ENCODE measurements at places on chromosomes 4 and X.

DNA sequence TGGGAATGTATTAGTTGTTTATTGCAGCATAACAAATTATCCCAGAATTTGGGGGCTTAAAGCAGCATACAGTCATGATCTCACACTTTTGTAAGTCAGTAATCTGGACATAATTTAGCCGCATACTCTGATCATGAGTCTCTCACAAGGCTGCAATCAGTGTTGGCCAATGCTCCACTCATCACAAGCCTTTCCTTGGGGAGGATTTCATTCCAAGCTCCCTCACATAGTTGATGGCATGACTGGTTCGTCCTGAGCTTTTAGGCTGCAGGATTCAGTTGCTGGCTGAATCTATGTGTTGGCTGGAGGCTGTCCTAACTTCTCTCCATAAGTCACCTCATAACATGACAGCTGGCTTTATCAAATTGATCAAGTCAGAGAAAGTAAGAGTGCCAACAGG, 1568.6 kb upstream of the PCDH7 start:
- DNase-seq: no peak

- DNase-seq: no peak
Measured at GRCh38 chr4:158534727-158535126, 13.0 kb downstream of the RXFP1 start.

DNA sequence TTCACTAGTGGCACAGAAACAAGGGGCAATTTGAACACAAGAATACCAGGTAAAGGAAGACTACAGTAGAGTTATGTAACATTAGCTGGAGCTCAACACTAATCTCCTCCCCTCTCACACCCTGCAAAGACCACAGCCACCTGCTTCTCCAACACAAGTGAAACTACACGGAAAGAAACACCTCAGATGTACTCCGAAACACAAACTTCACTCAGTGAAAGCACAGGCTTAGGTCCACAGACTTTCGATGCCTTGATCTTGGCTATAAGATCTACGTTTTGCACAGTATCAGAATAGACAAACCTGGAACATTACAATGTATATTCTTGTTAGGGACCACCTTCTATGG, 7.6 kb downstream of the ACSL1 start:
- no peak for DNase-seq

DNA sequence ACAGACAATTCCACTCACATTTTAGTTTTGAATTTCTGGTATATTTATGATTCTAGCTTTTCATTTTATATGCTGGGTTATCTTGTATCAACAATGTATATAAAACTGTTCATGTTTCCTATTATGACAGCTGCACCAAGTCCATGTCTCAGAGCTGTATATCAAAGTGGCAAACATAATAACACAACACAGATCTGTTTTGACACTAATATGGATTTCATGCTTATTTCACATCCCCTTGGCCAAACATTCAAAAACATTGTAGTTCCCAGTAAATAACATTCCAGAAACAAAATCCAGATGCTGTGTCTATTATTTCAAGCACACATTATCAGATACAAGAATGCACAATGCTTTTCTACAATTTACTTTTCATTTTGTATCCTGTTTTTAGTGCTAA, 380.6 kb upstream of the MAGEB2 start:
- DNase-seq: no peak

DNA sequence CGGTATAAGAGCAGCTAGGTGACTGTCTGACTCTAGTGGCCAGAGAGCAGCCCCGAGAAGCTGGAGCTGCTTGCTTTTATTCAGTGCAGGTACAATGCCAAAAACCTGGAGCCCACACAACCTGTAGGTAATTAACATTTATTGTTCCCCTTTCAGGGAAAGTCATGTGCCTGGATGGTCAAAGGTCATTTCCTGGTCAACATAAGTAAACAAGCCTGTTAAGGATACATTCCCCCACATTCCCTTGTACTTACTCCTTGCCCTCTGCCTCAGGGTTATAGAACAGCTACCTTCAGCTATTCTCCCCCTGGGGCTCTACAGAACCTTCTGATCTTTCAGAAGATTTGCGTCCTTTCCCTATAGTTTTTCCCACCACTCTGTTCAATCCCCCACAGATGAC, 253.4 kb downstream of the TMA16 start:
- no peak for DNase-seq

DNA sequence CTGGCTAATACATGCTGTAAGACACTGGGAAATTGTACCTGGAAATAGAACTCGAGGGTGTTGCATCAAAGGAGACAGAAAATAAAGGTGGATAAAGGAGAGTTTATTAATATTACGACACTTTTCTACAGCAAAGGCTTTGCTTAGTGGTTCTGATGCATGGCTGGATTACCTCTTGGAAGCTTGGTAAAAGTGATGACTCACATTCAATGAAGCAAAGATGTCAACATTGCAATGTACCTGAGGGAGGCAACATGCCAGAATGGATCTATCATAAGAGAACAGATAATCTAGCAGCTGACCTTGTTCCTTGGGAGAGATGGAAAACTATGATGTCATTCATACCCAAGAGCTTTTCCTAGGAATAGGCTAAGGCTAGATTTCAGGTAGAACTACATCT, 735.1 kb upstream of the DIAPH2 start:
- DNase-seq: no peak

DNA sequence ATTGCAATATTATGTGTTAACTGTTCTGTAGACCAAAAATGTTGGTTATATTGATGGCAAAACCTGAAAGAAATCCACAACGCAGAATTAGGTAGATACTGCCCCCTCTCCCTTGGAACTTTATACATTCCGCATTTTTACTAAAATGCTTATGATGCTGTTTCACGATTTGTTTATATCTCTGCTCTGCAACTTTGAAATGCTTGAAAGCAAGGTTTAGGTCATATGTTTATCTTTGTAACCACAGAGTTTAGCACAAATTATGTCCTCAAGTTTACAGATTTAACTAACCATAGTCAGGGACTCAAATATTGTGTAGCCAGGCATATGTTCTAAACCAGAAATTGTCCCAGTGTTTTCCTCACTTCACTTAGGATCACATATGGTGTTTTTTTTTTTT, 66.1 kb upstream of the H2AZ1 start:
- no peak for DNase-seq

- DNase-seq: no peak
Measured at GRCh38 chr4:46986922-46987638, 6.3 kb downstream of the GABRA4 start.

DNA sequence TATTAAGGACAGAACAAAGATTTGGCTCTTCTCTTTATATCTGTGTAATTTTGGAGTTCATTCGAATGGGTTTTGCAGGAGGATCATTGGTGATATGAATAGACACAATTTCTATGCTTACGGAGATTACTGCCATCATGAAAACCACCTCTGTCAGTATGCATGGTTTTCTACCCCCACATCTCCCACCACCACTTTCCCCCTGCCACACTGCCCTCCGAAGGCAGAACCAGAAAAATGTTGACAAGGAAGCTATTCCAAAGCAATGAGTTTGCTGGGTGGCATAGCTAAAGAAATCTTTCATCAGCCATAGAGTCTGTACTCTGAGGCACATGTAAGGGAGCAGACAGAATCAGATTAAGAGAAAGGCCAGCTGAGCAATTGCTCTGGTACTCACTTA, 567.3 kb upstream of the ACTRT1 start:
- no peak for DNase-seq

DNA sequence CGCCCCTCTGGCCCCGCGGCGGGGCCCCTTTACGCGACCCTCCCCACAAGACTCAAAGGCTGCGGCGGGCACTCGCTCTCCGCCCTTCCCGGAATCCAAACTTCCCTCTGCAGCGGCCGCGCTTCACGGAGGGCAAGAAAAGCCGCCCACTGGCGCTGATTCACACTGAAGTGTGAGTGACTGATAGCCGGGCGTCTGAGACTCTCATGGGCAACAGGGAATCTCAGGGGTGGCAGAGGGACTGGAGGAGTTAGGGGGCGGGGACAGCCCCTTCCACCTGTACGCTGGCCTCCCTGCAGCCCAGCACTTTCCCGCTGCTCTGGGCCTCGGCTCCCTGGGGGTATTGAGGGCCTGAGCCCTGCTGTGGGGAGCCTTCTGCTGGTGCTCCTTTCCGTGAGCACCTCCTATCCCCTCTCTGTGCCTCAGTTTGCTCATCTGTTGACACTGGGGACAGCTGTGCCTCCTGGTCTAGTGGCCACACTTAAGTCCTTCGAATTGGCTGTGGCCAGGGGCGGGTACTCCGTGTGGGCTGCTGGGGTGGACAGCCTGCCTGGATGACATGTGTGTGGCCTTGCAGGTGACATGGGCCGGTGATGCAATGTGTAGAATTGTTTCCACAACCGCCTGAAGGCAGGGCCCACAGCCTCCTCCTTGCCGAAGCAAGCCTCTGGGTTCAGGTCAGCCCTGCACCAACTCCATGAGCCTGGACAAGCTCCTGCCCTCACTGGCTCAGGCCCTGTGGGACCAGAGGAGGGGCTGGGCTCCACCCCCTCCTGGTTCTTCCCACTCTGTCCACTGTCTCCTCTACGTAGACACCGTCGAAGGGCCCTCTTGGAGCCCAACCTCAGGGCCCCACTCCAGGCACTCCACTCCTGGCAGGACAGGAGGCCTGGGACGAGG, 951 bp downstream of the SH3BP2 start:
- DNase-seq: no peak

DNA sequence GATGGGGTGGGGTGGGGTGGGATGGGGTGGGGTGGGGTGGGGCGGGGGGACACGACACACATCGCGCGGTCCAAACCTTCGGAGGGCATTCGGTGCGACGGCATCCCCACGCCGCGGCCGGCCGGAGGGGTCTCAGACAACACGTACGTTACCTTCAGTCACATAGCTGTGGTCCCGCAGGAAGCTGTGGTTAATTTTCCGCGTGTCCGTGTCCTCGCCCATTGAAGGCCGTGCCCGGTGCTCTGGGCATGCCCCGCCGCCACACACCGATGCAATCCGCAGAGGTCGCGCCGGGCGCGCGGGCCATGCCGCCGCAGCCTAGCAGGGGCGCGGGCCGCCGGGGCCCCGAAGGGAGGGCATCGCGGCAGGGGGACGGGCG, 417 bp downstream of the PPP2R2C start:
- DNase-seq: no peak

GRCh38 chr4:111650146-111650545, 495.1 kb upstream of the FAM241A start:
- DNase-seq: no peak

DNA sequence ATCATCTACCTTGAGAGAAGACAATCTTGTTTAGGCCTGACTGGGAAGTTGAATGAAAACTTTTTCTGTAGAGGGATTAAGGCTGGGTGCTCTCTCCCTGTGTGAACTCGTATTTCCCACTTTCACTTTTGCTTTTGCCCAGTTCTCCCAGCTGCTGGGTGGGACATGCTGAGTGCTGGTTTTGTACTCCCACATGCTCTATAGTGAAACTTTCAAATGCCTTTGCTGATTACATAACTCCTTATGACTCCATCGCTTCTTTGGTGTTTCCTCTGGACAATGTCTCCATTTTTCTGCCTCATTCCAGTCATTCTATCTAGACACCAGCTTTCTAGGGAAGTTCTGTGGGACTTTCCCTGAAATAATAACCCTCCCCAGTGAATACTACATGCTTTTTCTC, 100.5 kb downstream of the CLNK start:
- no peak for DNase-seq

- no peak for DNase-seq
Measured at GRCh38 chr4:182765987-182766856, 151.0 kb downstream of the DCTD start.

GRCh38 chr4:140851032-140851636, 94.9 kb upstream of the TBC1D9 start:
- peak; percentile 56 for DNase-seq

DNA sequence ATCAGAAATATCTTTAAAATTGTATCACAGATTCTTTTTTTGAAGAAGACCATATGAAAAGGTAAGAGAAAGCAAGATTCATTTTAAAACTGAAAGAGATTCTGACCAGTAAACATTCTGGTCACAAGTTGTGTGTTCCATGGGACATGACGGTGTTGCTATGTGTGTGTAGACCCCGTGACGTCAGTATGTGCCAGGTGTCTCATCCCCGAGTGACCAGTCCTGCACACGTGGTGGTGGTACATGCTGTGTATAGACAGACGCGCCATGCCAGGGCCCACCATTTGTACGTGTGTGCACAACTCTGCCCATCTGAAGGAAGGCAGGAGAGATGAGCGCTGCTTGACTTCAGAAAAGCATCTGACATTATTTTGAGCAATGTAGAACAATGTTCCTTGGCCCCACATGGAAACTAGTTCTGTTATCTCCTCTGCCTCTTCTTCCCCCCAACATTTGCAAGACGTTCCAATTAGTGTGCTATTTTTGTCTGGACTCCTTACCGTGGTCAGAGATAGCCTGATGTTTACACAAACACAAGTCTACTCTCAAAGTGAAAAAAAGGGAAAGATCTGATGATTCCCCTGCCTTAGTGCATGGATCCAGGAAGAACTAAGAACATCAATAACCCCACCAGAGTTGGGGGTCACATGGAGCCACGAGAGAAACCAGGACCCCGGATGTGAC, 51.2 kb downstream of the IRF2 start:
- DNase-seq: no peak

DNA sequence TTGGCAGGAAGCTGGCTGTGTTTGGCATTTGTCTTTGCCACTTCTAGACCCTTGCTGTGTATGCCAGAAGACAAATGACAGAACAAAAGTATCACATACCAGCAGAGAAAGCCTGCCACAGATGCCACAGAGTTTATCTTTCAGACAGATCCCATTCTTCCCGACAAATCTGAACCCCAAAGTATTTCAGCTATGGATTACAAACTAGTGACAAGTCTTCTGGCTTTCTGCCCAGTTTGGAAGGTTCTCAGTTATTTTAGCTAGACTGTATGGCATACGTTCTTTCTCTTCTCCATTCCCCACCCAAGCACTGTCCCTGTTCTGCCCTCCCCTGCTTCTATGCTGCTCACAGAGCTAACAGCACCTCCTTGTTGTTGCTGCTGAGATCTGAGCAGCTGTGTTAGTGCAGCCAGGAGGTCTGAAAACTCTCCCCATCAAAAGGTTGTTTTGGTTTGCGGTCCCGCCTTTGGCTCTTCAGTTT, 236.7 kb downstream of the FRAS1 start:
- DNase-seq: peak; percentile 11

DNA sequence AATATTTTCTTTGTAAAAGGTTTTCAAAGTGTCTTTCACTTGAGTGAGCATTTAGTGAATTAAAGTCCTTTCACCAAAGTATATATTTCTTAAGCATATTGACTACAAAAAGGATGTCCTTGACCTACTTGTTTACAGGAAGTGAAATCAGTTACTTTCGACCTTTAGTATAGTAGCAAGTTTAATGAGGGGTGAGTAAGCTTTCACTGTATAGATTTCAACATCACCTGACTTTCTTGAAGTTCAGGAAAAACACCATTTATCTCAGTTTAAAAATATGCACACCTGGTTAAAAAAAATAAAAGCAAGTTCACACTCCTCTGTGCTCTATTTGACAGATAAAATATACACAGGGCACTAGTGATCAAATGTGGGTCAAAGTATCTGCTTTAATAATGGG, 88.1 kb downstream of the CCSER1 start:
- no peak for DNase-seq

GRCh38 chrX:107718156-107718621, 57.4 kb downstream of the TSC22D3 start:
- peak; percentile 84 for DNase-seq

DNA sequence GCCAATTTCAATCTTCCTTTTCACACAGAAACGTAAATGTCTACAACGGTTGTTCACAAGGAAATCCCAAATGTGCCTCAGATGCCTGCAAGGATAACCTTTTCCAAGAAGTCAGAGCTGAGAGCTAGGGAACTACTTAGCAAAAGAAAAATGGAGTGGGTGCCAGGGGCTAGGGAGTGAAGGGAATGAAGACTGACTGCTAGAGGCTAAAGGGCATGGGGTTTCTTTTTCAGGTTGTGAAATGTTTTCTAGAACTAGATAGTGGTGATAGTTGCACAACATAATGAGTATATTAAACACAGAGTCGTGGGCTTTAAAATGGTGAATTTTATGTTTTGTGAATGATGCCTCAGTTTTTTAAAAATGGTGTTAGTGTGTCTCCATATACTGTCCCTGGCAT, 53.4 kb downstream of the CD99L2 start:
- DNase-seq: no peak
